CD8-positive, alpha-beta T cell (primary cell): ENCODE measurements at places on chromosomes 6 and 20.

DNA sequence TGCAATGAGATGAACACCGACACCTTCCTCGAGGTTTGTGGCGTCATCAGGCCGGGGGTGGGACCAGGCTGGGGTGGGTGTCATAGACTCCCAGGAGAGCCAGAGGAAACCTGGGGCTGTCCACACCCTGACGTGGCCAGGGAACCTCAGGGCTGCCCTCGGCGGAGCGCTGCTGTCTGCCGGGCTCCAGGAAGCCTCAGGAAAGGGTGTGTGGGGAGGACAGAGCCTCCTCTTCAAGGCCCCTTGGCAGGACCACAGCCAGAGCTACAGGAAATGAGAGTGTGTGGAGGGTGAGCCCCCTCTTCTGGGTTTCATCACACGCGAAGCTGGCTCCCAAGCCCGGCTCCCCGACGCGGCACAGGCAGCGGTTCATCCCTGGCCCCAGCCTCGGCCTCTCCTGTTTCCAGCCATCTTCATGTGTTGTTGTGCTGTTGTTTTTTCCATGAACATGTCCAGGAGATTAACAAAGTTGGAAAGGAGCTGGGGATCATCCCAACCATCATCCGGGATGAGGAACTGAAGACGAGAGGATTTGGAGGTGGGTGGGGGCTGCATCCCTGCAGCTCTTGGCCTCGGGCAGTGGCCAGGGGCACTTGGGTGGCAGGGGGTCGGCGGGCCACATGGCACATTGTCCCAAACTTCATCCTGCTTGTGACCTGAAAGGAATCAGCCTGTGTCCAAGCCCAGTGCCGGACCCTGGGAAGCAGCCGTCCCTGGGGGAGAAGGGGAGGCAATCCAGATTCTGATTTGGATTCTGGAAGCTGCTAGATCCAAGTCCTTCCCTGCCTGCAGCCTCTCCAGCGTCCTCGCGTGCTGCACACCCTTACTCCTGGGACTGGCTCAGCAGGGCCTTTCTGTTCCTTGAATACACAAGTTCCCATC lies 6.4 kb downstream of the NPEPL1 start:
- no peak for DNase-seq

DNA sequence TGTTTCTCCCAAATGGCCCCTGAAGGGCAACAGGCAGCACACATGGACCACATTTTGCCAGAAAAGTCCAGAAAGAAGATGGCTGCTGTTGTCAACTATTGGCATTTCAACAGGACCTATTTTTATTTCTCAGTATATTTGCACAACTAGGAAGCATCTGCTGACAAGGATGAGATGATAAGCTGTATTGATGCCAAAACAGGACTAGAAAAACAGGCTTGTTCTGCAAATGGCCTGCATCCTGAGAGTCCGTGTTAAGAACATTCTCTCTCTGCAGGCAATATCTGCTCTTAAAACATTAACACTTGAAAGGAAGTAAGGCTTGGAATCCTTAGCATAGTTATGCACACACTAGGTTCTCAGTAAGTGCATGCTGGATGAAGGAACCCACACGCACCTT lies 283.7 kb downstream of the ESR1 start:
- DNase-seq: no peak

DNA sequence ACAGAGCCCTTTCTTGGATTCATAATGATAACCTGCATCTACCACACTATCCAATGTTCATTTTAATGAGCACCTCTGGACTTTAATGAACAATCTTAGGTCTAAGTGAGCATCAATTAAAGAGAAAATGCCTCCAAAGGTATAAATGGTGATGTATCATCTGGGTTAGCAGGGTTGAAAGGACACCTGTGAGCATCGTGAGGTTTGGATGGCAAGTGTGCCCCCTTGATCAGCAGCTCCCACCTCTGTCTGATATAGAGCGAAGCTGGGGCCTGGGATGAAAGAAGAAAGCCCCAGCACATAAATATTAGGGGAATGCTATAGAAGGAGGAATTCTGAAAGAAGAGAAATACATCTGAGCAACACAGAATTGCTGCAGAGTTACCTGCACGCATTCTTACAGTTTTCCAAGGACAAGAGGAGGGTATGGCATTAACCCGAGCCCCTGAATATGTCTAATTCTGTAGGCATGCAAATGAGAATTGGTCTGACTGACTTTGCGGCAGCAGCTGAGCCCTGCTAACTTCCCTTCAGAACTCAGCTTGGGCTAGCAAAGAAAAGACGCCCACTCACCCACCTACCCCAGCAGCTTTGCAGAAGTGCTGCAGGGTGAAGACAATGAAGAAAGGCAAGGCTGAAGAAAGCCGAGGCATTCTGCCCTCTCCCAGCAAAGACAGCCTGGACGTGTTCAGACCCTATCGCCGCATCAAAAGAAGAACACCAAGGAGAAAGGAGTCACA lies 136.2 kb downstream of the GMPR start:
- DNase-seq: no peak

DNA sequence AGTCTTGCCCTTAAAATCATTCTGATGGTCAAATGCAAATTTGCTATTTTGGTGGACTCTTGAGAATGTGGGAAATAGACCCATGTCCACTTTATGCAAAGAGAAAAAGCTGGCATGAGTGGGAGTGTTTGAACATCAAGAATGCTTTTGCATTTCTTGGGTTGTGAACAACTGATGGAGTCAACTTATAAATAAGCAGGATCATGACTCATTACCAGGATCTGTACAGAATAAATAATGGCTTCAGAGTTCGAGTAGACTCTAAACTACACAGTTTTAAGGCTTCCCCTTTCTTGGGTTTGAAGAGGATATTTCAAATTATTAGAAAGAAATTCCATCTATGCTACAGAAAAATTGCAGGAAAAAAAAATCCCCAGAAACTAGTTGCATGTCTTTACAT lies 195.5 kb downstream of the EYA4 start:
- DNase-seq: no peak

DNA sequence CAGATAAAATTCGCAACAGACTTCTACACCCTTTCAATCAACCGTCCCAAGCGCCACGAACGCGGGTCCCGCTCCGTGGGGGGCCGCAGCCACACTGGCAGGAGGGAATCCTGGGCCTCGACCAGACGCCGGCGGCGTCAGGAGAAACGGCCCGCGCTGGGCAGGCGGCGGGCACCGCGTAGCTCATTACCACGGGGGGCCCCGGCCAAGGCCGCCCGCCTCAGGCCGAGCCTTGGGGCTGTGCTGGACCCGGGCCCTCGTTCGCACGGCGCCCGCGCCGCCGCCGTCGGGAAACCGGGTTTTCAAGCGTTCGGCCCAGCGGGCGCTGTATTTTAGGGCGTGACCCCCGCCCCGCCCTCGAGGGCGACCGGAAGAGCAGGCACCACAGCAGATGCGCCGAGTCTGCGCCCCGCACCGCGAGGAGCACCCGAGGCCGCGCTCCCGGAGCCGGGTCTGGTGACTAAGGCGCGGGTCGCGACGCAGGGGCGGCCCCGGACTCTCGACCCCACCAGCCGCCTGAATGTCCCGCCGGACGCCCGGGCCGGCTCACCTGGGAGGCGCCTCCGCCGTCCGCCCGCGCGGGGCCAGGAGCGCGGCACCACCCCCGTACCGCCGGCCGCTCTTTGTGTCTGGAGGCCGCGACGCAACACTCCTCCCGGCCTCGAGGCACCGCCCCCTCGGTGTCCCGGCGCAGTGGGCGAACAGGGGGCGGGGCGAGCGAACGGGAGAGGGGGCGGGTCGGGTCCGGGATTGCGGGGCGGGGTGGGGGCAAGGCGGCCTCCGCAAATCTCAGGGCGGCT lies at the start of gene NINL:
TSS of gene NINL (minus strand) at position 627 of the 800 bp plus-strand sequence. CDS start 58,944 bp downstream, outside the sequence.
- peak; percentile 63 for DNase-seq

DNA sequence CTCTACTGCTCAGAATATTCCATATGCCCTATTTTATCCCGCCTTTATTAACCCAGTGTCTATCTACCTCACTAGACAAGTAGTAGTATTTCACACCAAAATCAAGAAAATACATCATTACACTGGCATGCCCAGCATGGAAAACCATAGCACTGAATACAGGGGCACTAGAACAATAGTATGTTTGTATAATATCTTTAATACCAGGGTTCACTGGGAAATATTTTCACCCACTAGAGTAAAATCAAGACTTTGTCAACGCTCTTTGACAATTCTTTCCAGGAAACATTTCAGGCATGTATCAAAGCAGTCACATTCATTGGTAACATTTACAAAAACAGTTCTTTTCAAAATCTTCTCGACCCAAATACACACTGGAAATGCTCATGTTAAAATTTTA lies 119.3 kb upstream of the BEND6 start:
- DNase-seq: no peak

DNA sequence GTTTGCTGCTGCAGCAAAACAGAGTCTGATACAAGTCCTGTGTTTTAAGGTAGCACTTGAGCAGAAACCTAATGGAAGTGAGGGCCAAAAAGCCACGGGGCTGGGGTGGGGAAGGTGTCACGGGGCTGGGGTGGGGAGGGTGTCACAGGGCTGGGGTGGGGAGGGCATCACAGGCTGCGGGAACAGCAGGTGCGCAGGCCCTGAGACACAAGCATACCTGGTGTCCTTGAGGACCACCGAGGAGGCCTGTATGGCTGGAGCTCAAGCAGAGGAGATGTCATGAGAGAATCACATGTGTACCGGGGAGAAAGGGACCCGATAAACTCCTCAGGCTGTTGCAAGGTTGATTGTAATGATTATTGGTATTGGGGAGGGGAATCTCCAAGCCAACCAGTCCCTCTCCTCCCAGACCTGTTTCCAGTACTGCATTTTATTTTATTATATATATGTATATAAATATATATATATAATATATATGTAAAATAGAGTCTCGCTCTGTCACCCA lies 13.6 kb upstream of the SPO11 start:
- no peak for DNase-seq
